ENCODE measurements at places on chromosomes 6 and 20. TPM values are rescaled to one million over a fixed set of nuclear protein-coding genes. Genes with fewer than 3 reads are reported as not detected.

FHL5 gene
- total RNA-seq: not detected

SRSF6 gene
- 164 TPM for total RNA-seq

MYMX gene
- total RNA-seq: not detected

GRCh38 chr6:143063631-143064030 lies 2.9 kb downstream of the AIG1 start:
- peaks cover 8% of the 10 kb centered on the region for H3K4me1 ChIP-seq
- no peak for DNase-seq
- no peak overlapping the region for H3K4me3 ChIP-seq
- H3K36me3 ChIP-seq: no peaks in the 10 kb centered on the region
- no peak overlapping the region for H3K27ac ChIP-seq

GRCh38 chr6:121383478-121383877 lies 49.2 kb upstream of the TBC1D32 start:
- H3K27me3 ChIP-seq: no peaks in the 10 kb centered on the region
- no peaks in the 10 kb centered on the region for H3K4me1 ChIP-seq
- H3K36me3 ChIP-seq: no peaks in the 10 kb centered on the region
- no peak for DNase-seq
- H3K4me3 ChIP-seq: no peak overlapping the region

DNA sequence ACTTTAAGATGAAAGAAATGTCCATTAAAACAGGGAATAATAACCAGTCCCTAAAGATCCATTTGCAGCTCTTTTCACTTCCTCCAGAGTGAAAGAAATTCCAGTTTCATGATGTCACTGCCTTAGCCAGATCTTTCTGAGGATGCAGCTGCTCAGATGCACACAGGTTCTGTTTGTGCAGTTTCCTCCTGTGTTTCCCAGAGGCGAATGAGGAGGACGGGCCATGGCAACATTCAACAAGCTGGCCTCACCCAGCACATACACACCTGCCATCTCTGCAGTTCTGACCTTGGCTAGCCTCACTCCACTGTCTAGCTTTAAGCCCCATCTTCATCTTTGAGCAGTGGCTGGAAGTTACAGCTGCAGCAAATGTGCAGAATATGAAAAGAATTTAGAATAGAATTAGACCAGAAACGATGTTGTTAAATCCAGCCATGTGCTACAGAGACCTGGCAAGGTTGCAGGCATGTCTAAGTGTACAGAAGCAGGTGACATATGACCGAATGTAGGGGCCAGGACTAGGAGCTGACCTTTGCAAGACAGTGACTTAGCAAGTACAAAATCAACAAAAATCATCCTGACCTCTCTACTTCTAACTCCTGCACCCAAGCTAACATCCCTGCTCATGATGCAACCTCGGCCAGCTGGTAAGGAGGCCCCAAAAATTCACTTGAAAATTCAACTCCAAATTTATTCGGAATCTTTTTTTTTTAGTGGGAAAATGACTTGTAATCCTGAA lies 35.0 kb downstream of the FAM50B start:
- peaks cover 2% of the 10 kb centered on the region for H3K27me3 ChIP-seq
- H3K4me3 ChIP-seq: no peak overlapping the region
- DNase-seq: no peak
- H3K36me3 ChIP-seq: no peaks in the 10 kb centered on the region

DNA sequence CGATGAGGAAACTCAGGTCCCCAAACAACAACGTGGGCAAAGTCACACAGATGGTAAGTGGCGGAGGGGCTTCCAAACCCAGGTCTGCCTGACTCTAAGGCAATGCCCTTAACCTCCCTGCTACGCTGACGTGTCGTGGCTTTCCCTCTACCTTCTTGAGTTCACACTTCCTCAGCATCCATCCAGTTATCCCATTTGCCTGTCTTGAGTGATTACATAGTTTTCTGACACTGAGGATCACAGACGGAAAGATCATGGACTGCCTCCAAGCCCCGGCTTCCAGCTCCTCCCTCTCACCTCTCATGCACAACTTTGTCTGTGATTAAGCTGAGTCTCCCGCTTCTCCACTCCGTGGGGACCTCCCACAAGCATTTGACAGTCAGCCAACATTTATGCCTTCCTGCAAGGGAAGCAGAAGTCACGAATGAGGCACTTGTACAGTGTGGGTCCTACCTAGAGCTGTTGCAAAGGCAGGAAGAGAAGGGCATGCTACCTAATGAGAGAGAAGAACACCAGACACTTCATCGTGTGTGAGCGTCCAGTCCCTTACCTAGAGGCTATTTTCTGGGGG lies 33.8 kb downstream of the TBC1D7 start:
- H3K4me3 ChIP-seq: no peak overlapping the region
- H3K27ac ChIP-seq: no peak overlapping the region
- H3K4me1 ChIP-seq: no peaks in the 10 kb centered on the region

- peak; percentile 29 for DNase-seq
- H3K4me1 ChIP-seq: no peaks in the 10 kb centered on the region
- H3K4me3 ChIP-seq: no peak overlapping the region
- H3K27me3 ChIP-seq: no peaks in the 10 kb centered on the region
- H3K36me3 ChIP-seq: no peaks in the 10 kb centered on the region
- H3K27ac ChIP-seq: no peak overlapping the region
These were observed 68.8 kb downstream of the CDC5L start for GRCh38 chr6:44456070-44456965.

DNA sequence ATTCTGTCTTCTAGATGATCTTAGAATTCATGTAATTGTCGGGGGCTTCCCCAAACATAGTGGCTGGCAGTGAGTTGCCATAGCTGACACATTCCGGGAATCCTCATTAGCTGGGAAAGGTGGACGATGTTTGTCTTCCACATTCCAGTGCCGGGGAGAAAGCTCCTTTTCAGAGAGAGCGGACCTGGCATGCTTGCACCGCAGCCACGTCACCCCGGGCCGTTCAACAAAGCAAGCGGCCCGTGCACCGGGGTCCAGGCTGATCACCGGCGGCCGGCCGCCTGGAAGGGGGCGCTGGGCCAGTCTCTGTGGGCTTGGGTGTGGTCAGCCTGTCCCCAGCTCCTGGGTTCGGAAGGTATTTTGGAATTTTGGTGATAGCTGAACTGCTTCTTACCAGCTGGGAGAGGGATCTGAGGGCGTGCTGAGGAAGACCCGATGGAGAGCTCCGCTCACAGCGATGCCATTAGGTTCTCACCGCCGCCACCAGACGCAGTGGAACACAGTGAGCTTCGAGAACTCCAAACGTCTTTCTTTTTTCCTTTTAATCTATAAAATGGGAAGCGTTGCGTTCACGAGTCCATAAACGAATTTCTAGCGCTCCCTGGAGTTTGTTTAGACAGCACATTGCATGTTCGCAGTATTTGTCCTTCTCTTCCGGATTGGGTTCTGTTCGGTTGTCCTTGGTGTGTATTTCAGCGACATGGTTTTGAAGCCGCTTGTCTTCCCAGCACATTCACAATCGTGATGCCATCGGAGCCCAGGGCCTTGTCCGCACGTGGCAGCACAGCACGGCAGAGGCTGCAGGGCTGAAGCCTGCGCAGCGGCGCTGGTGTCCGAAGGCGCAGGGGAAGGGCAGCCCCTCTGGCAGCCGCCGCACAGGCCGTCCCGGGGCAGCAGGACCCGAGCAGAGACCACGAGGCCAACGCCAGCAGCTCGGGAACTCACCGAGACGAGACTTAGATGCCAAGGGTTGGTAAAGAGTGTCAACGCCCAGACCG lies 557.6 kb downstream of the QKI start:
- DNase-seq: no peak
- H3K4me3 ChIP-seq: no peak overlapping the region
- no peaks in the 10 kb centered on the region for H3K36me3 ChIP-seq
- H3K4me1 ChIP-seq: no peaks in the 10 kb centered on the region

GRCh38 chr6:144352331-144352730 lies 67.2 kb downstream of the UTRN start:
- H3K36me3 ChIP-seq: peaks cover 2% of the 10 kb centered on the region
- H3K27ac ChIP-seq: peak overlapping the region; percentile 83
- DNase-seq: no peak
- H3K4me3 ChIP-seq: peak overlapping the region; percentile 23
- peaks cover 39% of the 10 kb centered on the region for H3K4me1 ChIP-seq

GRCh38 chr20:32490942-32491763 lies 94.0 kb downstream of the NOL4L start:
- H3K4me1 ChIP-seq: no peaks in the 10 kb centered on the region
- H3K4me3 ChIP-seq: no peak overlapping the region
- H3K36me3 ChIP-seq: peaks cover 9% of the 10 kb centered on the region
- DNase-seq: no peak
- H3K27me3 ChIP-seq: no peaks in the 10 kb centered on the region
- H3K27ac ChIP-seq: no peak overlapping the region

- H3K27ac ChIP-seq: no peak overlapping the region
- no peaks in the 10 kb centered on the region for H3K4me1 ChIP-seq
- no peak overlapping the region for H3K4me3 ChIP-seq
- H3K27me3 ChIP-seq: no peaks in the 10 kb centered on the region
These were observed 116.0 kb downstream of the CDC5L start for GRCh38 chr6:44503471-44503870.

DNA sequence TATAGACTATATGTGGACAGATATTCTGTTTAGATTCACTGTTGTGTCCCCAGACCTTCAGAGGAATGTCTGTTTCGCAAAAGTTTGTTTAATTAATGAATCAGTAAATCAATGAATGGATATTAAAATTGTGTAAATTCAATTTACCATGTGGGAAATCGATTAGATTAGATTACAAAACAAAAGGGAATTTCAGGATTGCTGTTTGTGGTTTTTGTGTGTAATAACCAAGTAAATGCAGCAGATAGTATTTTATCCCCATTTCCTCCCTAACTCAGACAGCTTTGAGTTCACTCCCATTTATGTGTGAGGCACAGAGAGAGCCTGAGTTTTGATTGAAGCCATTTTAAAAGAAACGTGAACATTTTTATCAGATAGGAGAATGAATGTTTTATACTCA lies 214.8 kb downstream of the ADGB start:
- H3K27ac ChIP-seq: no peak overlapping the region
- no peak overlapping the region for H3K4me3 ChIP-seq
- H3K36me3 ChIP-seq: no peaks in the 10 kb centered on the region

GRCh38 chr20:20752712-20753111 lies 40.3 kb upstream of the RALGAPA2 start:
- no peak overlapping the region for H3K27ac ChIP-seq
- H3K4me1 ChIP-seq: no peaks in the 10 kb centered on the region
- H3K27me3 ChIP-seq: no peaks in the 10 kb centered on the region
- no peak overlapping the region for H3K4me3 ChIP-seq

DNA sequence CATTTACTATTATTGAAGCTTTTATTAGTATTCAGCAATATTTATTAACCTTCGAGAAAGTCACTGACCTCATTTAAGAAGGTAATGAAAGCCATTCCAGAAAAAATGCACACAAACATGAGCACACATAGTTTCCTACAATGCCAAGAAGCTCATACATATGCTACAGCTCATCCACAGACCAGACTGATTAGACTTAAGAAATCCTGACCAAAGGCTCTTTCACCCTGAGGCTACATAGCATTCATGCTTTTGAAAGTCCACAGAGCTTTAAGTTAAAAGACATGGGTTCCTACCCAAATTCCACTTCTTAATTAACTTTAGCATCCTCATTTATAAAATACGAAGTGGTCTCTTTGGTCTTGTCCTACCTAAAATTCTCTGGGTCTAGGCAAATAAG lies 430.4 kb downstream of the TBC1D32 start:
- no peaks in the 10 kb centered on the region for H3K36me3 ChIP-seq
- H3K4me3 ChIP-seq: no peak overlapping the region
- H3K4me1 ChIP-seq: no peaks in the 10 kb centered on the region

DNA sequence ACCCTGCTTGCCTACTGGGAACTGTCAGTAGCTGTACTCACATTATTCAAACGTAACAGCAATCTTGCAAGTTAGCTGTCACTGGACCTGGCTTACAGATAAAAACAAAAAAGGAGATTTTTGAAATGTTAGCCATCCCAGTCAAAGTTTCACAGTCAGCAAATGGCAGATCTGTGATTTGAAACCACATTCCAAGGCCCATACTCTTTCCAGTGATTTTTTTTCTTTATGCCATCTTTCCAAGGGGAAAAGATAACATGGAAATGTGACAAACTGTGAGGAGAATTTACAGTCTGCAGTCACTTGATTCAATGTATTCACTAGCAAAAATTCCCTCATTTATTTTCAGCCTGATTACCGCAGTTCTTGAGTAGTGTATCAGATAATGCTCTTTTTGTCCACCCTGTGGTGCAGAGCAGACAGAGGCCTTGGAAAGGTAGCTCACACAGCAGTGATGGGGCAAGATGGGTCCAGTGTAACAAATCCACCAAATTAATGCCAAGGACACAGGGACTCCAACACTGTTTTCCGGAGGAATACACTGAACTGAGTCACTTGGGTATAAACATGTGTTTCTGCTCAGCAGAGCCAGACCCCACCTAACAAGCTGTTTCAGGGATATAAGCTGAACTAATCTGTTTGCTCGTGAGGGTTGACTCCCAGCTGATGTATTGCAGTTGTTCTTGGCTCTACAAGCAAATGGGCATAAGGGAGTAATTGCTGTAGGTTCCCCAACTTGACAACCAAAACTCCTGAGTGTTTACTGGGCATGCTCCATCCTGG lies 49.9 kb upstream of the ADGRF1 start:
- no peak overlapping the region for H3K27ac ChIP-seq
- DNase-seq: no peak
- H3K4me3 ChIP-seq: no peak overlapping the region

DNA sequence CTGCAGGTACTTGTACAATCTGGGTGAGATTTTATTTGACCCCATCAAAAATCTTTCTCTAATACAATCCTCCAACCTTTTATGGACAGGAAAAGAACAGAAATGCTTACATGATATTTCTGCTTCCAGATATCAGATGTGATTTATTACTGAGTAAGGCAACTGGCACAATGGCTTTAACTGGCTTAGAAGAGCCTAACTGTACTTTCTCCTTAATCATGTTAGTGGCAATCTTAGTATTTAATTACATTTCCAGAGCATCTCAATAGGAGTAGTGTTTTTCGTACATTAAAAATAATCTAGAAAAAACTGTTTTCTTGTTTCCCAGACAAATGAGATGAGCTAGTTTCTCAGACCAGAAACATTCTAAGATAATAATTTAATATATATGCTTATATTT lies 251.6 kb downstream of the KCNQ5 start:
- H3K36me3 ChIP-seq: no peaks in the 10 kb centered on the region
- H3K4me3 ChIP-seq: no peak overlapping the region

DNA sequence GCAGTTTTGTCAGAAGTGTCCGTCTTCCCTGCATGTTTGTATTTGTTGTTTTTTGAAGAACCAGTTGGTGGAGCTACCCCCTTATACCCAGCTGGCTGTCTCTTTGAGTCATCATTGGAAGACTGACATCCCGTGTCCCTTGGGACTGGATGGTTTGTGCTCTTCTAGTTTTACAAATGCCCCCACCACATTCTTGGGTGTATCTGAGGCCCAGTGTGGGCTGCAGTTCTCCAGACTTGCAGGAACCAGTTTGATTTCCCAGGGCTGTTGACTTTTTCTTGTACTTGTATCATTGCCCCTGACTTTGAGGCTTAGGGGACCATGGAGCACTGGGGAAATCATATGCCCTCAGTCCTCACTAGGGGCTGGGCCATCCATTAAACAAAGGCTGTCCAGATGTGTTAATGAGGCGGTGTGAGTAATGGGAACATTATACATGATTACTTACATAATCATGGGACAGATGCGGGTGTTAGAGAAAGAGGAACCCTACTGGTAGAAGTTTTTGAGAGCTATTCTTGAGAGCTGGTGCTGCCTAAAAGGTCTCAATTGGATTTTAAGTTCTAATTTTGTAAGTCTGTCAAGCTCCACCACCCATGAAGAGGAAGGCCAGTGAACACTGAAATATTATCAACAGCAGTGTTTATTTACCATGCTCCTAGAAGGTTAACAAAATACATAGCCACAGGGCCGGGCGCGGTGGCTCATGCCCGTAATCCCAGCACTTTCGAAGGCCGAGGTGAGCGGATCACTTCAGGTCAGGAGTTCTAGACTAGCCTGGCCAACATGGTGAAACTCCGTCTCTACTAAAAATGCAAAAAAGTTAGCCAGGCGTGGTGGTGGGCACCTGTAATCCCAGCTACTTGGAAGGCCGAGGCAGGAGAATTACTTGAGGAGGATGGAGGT lies 8.5 kb downstream of the JARID2 start:
- no peak for DNase-seq
- no peaks in the 10 kb centered on the region for H3K27me3 ChIP-seq
- no peaks in the 10 kb centered on the region for H3K36me3 ChIP-seq
